NCI-H1417 (cell line): ENCODE measurements at places on chromosomes 3 and 15.

- no peak for DNase-seq
Measured at GRCh38 chr15:59892985-59893384, 111.1 kb upstream of the FOXB1 start.

- no peak for DNase-seq
Measured at GRCh38 chr3:161602475-161602874, 105.9 kb downstream of the OTOL1 start.

- no peak for DNase-seq
Measured at GRCh38 chr3:124760601-124761000, 30.3 kb downstream of the UMPS start.

DNA sequence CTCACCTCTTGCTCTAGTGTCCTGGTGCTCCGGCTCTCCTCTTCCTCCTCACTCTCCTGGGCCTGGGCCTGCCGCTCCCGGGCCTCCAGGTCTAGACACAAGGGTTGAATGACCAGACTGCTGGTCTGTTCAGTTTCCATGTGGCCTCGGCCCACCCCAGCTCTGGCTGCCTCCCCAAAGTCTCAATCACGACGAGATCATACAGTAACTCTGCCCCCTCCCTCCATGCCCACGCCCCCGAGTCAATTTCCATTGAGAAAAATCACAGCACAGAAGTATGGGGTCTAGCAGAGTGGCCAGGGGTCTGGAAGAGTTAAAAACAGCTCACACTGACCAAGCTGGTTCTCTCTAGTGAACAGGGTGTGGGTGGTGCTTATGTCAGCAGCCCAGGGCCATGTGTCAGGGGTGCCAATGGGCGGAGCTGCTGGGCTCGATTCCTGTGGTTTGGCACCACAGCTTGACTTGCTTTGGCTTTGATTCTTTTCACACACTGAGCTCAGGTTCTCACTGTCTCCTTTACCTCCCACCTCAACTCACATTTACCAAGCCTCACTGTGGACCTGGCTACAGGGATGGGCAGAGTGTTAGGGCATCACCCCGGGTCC, 6.9 kb downstream of the C15orf62 start:
- no peak for DNase-seq

GRCh38 chr3:176933704-176934103, 263.6 kb downstream of the TBL1XR1 start:
- DNase-seq = no peak

- no peak for DNase-seq
Measured at GRCh38 chr3:134709076-134709475, 58.3 kb upstream of the KY start.

DNA sequence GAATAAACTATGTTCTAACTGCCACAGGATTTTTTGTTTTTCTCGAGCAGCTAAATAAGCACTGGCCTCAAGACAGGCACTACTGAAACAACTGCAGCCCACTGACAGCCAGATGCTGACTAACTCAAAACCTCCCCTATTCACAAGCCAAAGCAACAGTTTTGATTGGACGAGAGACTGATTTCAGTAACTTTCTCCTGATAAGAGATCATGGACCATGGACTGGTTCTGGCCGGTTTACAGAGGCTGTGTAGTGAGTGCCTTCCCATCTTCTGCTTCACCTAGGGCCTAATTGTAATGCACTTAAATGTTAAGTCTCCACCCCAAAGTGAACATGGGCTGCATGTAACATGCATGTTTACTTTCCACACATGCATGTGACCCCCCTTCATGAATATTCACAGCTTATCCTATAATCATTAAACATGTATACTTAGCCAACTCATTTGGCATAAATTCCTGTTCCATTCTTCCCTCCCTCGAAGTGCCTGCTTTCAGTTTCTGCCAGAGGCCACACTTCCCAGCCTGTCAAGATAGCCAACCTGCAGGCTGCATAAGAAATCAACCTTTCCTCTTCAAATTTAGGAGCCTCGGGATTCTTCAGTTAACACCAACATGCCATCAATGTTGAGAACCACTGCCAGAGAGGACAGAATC, 108.2 kb downstream of the ULK4 start:
- DNase-seq = no peak

DNA sequence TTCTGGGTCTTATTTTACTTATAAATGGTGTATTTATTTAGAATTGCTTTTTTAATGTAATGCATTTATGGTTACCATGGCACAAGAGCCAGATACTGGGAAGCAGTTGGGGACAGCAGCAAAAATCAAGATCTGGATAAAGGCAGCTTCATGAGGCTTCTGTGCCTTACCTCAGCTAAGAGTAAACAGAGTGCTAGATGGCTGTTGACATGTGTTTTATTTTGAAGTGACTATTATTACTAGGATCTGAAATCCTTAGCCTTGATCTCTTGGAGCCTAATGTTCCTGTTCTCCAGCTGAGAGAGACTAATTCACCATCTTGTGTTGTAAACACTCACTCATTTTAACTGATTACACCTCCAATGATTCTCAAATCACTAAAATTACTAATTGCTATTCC, 317.8 kb downstream of the LPP start:
- peak; percentile 16 for DNase-seq

- DNase-seq = no peak
Measured at GRCh38 chr3:3303636-3304035, 124.1 kb upstream of the CRBN start.

DNA sequence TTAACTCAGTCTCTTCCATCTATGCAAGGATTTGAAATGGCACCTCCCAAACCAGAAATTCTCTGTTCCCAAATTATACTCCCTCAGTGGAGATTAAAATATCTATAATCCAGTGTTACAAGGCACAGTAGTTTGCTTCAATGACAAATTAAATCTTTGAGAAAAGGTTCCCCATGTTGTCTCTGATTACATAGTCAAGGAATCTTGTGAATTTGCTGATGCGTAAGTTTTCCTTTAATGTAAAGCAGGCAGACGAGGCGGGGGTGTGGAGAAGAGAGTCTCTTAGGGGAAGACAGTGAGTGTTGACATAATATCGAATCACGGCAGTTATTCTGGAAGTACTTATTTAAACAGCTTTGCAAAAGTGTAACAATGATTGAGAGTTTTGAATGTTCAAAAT, 236.4 kb upstream of the RARB start:
- no peak for DNase-seq

DNA sequence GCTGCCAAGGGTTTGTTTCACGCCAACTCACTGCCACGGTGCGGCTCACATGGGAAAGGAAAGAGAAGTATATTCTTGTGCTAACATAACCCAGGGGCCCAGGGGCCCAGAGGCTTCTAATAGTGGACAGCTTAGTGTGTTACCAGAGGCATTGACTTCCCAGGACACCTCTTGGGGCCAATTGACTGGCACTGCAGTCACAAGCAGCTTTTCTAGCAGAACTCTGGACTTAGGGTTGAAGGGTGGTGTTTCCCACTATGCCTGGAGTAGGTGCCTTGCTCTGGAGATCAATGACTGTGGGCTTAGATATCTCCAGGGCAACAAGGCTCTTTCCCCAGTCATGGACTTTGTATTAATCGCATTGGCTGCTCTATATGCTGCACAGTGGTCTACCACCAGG, 172.7 kb upstream of the KBTBD8 start:
- DNase-seq = no peak

GRCh38 chr15:36884936-36885635, 215.3 kb downstream of the MEIS2 start:
- DNase-seq = no peak

GRCh38 chr15:56168394-56168793, 75.3 kb downstream of the RFX7 start:
- no peak for DNase-seq

DNA sequence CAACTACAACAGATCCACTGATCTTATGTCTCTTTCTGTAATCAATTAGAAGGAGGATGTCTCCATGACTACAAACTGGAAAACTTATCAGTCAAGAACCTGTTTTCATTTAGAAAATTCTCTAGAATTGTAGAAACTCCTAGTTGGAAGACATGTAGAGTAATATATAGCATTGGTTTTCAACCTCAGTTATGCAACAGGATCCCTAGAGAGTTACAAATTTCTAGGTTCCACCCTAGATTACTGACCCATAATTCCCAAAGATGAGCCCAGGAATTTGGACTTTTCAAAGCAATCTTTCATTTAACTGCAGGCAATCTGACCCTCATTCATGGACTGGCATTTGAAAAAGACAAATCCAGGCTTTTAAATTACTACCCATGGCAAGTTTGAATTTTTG, 116.9 kb upstream of the RAP2B start:
- DNase-seq = no peak

DNA sequence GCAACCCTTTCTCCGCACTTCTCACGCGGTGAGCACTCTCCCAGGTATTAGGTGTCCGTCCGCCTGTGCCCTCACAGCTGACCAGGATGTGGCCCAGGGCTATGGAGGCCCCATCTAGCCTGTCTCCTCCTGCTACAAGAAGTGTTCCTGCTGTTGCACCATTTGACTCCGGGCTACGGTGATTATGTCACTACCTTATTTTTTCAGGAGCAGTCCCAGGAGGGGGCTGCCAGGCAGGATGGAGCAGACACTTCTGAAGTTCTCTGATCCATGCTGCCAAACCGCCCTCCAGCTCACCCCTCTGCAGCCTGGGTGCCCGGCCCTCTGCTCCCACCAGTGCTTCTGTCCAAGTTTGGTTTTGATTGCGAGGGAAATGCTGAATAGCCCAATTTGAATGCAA, 36.9 kb downstream of the ZXDC start:
- DNase-seq = no peak

DNA sequence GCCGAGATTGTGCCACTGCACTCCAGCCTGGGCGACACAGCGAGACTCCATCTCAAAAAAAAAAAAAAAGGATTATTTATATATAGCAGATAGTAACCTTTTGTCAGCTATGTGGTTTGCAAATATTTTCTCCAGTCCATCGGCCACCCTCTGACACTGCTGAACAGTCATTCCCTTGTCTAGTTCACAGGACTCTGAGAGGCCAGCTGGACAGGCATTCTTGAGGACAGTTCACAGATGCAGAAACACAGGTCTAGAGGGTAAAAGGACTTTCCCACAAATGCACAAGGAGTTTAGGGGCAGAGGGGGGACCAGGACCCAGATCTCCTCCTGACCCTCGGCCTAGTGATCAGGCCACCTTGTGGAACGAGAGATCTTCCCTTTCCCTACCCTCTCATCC, 7.5 kb upstream of the TMEM40 start:
- no peak for DNase-seq

DNA sequence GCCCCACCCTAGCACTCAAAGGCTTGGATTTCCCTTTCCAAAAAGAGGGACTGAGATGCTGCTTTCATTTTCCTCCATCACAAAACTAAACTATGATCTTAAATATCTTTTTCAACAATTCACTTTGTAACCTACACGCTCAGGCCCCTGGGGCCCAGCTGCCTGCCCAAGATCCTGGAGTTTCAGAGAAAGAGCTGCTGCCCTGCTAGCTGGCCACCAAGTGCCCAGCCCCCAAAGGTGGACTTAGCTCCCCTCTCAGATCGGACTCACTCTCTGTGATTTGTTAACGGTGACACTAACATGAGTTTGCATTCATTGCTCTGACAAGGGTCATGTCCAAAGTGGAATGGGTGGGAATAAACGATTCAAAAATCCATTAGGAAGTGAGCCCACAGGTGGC, 119.6 kb upstream of the SMAD3 start:
- DNase-seq = no peak

- no peak for DNase-seq
Measured at GRCh38 chr3:161316006-161316689, 55.2 kb downstream of the SPTSSB start.

DNA sequence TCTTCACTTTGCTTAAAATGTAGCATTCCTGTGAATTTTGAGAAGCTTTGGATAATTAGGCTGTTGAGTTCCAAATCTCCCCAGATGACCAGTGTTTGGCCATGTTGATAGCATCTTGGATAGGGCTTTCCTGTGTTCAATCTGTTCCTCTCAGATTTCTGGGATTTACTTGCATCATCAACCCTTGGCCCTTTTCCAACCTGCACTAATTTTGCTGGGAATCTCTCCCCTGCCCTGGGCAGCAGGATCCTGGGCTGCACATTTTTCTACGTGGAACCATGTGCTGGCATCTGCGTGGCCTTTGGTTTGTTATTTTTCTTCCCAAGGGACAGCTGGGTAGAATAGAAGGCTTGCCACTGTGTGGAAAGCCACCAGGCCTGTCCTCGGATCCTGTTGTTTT, 75.4 kb upstream of the PLXNA1 start:
- DNase-seq = no peak

GRCh38 chr3:25532431-25533162, 104.5 kb downstream of the RARB start:
- DNase-seq = no peak

GRCh38 chr3:194637541-194638400, 4.6 kb upstream of the TMEM44 start:
- DNase-seq = no peak

DNA sequence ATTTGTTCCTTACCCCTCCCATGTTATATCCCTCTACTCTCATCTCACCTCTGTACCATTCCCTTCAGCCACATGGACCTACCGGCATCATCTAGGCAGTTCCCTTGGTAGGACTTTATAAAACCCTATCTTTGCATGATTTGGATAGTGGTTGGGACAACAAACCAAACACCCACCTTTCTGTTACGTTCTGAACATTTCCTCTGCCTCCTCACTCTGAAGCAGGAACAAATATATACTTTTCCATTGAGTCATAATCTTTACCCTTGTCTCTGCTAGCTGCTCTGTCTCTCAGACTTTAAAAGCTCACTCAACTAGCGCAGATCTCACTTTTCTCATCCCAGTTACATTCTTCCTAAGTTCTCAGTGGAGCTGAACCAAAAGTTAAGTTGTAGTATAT, 17.8 kb downstream of the UBXN7 start:
- DNase-seq = no peak

- DNase-seq = no peak
Measured at GRCh38 chr3:143820466-143821221, 27.6 kb downstream of the SLC9A9 start.

DNA sequence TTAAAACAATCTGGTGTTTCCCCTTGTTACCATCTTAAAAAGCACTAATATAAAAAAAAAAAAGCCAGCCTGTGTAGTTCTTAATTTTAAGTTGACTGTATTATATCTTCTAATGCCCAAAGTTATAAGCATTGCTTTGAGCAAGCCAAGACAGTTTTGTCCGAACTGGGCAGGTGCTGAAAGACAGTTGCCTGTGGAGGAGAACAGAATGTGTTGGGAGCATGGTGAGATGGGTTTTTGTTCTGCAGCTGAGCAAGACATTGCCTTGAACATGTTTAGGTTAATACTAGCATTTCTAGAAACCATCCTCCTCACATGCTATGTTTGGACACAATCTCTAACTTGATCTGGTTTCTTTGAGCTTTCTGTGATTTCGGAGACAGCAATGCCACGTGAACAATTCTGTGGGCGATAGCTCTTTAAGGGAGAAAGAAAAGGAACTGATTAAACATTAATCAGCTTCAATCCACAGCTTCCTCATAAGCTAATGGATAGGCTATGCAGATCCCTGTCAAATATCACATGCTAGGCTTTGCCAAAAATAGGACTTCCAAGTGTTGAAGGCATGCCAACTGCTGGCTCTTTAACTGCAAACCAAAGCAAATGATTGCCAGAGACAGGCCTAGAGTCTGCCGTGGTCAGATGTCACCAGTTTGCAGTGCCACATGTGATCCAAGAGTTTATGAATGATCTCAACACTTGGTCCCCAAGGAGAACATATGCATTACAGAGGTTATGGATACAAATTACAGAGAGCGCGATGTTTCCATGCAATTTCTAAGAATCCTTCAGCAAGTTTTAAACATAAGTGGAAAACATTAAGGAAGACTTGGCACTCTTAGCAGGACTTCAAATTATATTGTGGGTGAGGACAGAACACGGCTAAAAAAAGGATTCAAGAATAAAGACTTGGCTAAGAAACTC, 428.1 kb downstream of the ROBO2 start:
- no peak for DNase-seq

- no peak for DNase-seq
Measured at GRCh38 chr3:170233530-170233929, 11.3 kb downstream of the PRKCI start.
